Activated CD4-positive, alpha-beta T cell treated with anti-CD3 and anti-CD28 coated beads, Interleukin-2, Interleukin-4, amounts not matched to agents 100 ng/mL and 50 ng/mL, durations not matched to agents 16 hours and 8 hours (primary cell): ENCODE measurements at places on chromosomes 11 and 22.
A peak's percentile ranks its signal among the peaks of the same experiment; 100 is the strongest.

GRCh38 chr22:42621505-42622002 is 6.9 kb upstream of the POLDIP3 start:
- DNase-seq: peak; percentile 45

DNA sequence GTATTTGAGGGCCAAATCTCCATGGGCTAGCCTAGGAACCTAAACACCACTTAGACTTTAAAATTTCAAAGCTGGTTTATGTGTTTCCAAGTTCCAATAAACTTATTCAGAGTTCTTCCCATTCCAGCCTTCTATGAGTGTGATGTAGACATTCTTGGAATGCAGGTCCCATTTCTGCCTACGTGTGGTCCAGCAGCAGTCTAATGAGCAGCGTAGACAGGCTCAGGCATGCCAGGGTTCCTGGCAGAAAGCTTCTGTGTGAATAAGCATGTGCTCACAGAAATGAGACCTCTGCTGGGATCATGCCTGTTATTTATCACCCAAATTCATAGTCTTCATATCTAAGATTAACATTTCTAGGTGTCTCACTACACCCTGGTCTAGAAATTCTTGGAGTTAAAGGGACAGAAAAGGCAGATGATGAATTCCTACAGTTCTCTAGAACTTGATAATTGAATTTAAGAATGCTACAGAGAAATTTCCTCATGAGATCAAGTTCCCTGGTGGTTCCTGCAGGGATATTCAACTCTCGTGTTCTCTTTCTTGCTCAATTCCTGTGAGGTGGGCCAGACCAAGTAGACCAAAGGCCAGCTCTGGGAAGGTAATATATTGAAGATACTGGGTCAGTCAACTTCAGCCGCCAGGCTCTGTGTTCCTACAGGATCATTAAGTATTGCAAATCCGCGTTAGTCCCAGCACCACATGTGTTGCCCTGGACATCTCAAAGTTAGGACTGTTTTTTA is 17.6 kb downstream of the RNF185 start:
- no peak for DNase-seq

GRCh38 chr22:27250886-27251285 is 550.7 kb downstream of the MN1 start:
- DNase-seq: no peak

- no peak for DNase-seq
These were observed 1494.6 kb downstream of the TBC1D22A start for GRCh38 chr22:48256776-48257684.

GRCh38 chr11:130077671-130078070 is 8.0 kb downstream of the APLP2 start:
- DNase-seq: no peak

DNA sequence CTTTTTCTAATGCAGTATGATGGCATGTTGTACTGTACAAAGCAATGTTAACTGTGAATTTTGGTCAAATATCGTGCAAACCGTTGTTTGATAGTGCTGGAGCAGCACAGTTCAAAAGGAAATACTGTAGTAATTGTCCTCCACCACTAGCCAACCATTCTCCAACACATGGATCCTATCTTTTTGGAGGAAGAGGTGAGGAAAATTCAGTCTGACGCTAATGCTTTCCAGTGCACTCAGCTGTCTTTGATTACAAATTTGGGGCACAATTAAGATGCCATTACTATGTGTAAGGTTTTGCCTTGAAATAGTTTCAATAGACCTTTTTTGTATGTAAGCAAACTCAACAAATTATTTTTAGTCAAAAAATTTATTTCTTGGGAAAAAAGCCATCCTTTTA is 240.5 kb upstream of the CCDC179 start:
- no peak for DNase-seq

DNA sequence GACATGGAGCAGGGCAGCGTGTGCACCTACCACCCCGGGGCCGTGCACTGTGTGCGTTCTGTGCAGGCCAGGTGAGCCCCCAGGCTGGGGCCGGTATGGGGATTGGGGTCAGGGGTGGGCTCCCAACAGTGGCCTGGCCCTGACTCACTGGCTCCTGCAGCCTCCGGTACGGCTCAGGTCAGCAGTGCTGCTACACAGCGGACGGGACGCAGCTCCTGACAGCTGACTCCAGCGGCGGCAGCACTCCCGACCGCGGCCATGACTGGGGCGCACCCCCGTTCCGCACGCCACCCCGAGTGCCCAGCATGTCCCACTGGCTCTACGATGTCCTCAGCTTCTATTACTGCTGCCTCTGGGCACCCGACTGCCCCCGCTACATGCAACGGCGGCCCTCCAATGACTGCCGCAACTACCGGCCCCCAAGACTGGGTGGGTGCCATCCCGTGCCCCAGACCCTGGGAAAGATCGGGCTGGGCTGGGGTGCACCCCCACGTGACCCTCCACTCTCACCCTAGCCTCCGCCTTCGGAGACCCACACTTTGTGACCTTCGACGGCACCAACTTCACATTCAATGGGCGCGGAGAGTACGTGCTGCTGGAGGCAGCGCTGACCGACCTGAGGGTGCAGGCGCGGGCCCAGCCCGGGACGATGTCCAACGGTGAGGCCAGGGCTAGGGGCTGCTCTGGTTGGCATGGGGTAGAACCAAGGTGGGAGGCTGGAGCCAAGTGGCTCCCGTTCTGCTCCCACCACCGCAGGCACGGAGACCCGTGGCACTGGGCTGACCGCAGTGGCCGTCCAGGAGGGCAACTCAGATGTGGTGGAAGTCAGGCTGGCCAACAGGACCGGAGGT is 4.4 kb downstream of the SUSD2 start:
- DNase-seq: no peak

DNA sequence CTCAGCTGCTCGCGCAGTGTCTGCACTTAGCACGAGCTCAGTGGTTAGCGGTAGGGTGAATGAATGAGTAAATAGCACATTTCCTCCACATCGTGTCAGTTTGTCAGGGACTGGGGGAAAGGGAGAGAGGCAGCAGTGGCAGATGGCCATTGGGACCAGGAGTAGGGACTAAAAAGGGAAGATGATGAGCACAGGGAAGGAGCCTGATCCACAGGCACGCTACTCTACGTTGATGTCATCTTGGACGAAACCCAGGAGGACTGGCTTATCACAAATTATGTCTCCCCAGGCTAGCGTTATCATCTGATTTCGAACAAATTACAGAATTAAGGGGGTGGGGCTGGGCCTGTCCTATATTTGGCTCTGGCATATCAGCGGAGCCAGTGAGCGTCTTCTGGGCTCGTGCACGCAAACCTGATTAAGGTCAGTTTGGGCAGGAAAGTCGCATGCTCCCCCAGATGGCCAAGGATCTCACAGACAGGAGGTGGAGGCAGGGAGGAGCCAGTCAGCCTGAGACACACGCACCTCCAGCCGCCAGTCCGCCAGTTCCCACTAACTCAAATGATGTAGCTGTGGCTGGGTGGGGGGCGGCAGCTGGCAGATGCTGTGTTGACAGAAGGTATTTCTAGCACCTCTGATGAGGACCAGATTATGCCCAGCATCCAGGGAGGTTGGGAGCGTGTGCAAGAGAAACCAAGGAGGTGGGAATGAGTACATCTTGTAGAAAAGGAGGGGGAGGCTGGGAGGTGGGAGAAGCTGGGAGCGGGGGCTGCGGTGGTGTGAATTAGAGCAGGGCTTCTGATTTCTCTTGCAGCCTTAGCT is 97.4 kb upstream of the PRDM11 start:
- no peak for DNase-seq

DNA sequence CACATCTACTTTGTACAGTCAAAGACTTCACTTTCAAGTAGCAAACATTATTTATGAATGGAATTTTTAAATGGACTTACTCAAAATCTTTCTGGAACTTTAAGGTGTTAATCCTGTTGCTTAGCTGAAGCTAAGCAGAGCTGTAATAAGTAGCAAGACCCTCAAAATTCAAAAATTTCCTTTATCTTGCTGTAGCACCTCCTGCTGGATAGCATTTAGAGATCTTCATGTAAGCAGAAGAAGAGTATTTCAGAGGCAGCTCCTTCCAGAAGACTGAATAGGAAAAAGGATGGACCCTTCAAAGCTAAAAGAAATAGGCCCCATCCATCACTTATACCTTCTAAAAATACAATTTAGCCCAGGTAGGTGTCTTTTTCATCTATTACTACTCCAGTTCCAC is 3.4 kb downstream of the PHF21A start:
- no peak for DNase-seq

GRCh38 chr11:64231546-64231945 is 1.2 kb downstream of the DNAJC4 start:
- DNase-seq: no peak

GRCh38 chr11:67272327-67273259 is 6.3 kb downstream of the GRK2 start:
- peak; percentile 48 for DNase-seq

DNA sequence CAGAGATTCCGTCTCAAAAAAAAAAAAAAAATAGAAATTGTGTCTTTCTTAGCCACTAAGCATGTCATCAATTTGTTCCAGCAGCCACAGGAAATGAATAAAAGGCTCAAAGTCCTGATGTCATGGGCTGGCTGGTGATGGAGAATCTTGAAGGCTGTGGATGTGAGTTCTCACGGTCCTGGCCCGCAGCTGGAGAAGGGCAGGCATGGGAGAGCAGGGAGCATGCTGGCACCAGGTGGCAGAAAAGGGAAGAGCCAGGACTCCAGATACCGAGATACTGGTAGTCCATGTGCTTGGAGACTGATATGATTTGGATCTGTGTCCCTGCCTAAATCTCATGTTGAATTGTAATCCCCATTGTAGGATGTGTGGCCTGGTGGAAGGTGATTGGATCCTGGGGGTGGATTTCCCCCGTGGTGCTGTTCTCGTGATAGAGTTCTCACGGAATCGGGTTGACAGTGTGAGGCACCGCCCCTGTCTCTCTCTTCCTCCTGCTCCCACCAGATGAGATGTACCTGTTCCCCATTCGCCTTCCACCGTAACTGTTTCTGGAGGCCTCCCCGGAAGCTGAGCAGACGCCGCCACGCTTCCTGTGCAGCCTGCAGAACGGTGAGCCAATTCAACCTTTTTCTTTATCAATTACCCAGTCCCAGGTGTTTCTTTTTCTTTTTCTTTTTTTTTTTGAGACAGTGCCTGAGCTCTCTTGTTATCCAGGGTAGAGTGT is 18.1 kb downstream of the MRGPRD start:
- no peak for DNase-seq

DNA sequence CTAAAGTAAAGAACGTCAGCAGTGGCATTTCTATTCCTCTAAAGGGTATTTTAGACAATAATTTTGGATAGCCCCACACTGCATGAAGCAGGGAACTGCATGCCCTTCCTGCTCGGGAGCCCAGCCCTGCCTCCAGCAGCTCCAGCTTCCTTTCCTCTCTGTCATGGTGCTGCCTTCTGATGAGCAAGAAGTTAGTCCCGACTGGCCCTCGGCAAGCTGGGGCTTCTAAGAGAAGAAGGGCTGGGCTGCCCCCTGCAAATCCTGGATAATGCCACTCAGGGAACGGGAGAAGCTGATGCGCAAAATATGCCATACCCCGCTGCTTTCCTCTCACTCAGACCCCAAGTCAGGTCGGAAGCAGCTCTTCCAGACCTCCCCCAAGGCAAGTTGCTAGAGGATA is 296.4 kb downstream of the ETS1 start:
- no peak for DNase-seq

DNA sequence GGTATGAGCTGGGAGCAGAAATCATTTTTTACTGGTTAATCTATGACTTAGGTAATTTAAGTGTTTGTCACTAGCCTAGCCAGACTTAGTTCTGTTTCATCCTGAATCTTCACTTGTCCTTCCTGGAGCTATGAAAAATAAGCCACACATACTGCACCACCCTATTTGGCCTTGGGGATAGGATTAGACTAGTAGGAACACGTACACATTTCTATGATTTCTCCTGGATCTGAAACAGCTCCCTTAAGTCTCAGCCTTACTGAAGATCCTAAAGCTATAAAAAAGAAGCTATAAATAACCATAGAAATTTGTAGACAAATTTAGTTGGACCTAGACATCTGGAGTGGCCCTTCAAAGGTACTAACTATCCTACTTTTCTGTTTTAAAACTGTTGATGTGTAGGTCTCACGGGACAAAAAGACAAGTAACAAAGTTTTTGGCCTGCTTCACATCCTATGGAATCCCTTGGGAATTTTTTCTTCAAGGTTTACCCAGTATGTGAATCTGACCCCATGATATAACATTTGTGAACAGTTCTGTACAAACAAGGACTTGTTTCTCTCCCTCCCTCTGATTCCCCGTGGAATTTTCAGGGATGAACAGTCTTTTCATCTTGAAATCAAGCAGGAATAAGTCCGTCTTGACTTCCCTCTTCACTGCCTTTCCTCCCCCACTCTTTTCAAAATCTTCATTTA is 275.0 kb downstream of the FAM76B start:
- DNase-seq: no peak

DNA sequence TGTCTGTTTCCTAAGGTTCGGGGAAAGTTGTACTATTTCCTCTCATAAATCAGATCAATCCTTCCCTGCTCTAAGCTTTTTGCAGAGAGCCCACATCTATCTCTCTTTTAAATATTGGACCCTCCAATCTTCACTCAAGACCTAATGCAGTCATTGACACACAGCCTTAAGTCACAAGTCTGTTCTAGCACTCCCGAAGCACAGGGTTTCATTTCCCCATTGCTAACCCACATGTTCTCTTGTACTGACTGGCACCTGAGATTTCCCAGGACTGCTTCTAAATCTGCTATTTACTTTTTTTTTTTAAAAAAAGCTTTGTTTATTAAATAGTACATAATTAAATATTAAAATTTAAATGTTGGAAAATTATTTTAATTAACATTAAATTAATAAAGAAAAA is 674.7 kb downstream of the TBC1D22A start:
- DNase-seq: no peak

GRCh38 chr11:36403661-36404060 is 106.4 kb downstream of the TRAF6 start:
- DNase-seq: no peak

DNA sequence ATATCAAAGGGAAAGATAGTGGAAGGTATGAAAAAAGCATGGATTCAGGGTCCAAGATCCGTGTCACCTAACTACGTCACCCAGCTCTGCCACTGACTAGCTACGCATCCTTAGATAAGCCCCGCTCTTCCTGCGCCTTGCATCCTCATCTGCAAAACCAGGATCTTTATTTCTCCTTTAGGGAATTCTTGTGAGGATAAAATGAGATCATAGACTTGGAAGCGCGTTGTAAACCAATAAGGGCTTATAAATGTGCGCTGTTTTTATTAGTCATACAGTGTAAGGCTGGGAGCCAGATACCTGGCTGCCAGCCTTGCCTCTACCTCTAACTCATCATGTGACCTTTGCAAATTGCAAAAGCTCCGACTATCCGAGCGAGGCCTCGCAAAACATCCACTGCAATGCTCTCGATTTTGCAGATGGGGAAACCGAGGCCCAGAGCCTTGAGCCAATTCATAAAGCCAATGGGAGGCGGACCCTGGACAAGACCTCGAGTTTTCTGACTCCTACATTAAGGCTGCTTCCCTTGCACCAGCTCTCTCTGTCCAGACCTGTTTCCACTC is 753 bp downstream of the PRPF19 start:
- DNase-seq: no peak

DNA sequence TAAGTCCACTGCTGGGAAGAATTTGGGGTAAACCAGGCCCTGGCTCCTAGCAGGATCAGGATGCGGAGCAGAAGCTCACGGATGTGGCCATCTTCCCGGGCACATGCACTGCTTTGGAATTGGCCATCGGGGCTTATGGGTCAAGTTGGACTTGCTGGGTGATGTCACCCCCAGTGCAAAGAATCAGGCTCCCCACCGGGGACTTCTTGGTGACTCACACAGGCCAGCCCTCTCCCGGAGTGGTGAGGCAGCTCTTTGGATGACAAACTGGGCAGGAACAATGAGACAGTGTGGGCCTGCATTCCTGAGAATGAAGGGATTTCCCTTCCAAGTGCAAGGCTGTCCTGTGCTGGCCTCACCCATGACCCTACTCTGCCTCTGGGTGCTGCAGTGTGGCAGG is 128.8 kb upstream of the ANO1 start:
- no peak for DNase-seq
